ENCODE measurements at places on chromosomes 11 and 22.

GRCh38 chr22:48884324-48884723 lies 943.3 kb downstream of the BRD1 start:
- DNase-seq, result no peak

- DNase-seq, result no peak
These were observed 21.5 kb upstream of the LINC01488 start for GRCh38 chr11:69459848-69460539.

- DNase-seq, result no peak
These were observed 43.1 kb downstream of the SVIP start for GRCh38 chr11:22786475-22786874.

DNA sequence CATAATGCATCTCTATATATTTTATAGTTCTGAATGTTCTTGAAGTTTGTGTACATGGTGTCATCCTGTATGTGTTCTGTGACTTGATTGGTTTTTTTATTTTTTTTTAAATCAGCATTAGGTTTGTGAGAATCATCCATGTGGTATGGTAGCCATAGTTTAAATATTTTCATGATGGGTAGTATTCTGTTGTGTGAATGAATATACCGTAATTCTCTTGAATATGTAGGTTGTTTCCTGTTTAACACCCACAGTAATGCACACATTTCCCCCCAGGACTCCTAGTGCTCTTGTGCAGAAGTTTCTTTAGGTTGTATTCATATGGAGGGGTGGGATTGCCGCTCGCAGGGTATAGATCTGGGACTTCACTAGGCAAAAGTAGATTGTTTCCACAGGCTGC lies 2.0 kb downstream of the PACS1 start:
- DNase-seq, result no peak

DNA sequence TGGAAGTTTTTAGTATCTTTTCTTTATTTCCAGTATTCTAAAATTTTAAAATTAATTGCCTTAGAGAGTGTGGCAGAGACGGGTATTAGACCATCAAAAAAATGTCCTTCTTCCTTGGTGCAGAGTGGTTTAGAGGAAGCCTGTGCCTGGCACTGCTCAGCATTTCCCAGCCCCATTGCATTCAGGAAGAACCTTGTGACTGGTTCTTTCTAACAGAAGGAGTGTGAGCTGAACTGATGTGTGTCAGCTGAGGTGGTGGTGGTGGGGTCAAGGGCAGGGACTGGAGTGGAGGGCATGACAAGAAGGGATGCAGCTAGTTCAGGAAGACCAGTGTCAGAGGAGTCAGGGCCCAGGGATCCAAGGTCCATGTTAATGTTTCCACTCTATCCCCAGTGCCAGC lies 58.7 kb upstream of the FDX1 start:
- no peak for DNase-seq

DNA sequence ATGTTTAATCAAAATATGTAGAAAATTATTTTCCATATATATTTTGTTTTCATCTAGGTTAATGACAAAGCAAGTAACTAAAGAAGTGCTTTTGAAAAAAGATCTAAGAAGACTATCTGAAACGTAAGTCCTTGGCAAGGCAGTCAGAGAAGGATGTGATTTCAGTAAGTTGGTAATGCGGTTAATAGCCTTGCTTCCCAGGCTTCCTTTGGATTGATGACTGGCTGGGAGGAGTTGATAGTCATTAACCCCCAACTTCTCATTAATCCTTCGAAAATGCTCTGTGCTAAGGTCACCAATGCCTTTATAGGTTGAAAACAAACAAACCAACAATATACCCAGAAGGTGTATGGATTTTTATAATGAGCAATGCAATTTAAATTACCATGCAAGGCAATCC lies 1326.5 kb downstream of the LRRC4C start:
- no peak for DNase-seq

GRCh38 chr11:94678236-94678635 lies 89.9 kb upstream of the AMOTL1 start:
- DNase-seq, result no peak

GRCh38 chr11:107928767-107929507 lies 689 bp downstream of the RAB39A start:
- peak; percentile 49 for DNase-seq
